ENCODE measurements at places on chromosomes 11 and 22.

- H3K27ac ChIP-seq, result no peak overlapping the region
- no peaks in the 10 kb centered on the region for H3K4me1 ChIP-seq
- DNase-seq, result no peak
- H3K27me3 ChIP-seq, result no peaks in the 10 kb centered on the region
These were observed 22.5 kb downstream of the GSTT2B start for GRCh38 chr22:23938328-23939016.

DNA sequence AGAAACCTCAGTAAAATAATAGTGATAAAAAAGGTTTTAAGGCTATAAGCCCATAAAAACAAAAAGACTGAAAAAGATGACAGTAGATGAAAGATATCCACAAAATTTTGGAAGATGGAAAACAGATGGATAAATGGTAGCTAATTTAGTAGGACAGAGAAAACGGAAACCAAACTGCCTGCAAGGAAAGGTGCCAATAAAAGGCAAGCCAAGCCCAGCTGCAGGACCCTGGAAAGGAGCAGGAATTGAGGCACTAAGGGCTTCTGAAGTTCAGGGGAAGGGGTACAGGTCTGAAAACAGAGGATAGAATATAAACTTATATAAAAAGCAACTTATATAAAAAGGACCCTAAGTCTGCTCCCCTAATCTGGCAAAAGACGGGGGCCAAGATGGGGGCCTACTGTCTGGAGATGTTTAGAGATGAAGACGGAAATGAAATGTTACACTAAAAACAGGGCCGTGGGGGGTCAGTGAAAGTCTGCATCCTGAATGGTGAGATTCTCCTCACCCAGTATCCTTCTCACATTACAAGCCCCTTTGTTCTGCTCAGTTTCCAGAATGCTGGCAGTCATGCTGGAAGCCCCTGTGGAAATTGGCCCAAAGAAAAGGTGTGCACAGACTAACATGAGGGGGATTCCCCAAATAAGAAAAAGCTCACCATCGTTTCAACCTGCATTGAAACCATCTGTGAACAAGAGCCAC is 269.3 kb upstream of the PITPNB start:
- H3K4me1 ChIP-seq, result peaks cover 9% of the 10 kb centered on the region
- H3K27ac ChIP-seq, result no peak overlapping the region
- no peak for DNase-seq
- H3K27me3 ChIP-seq, result no peaks in the 10 kb centered on the region
- no peaks in the 10 kb centered on the region for H3K36me3 ChIP-seq

DNA sequence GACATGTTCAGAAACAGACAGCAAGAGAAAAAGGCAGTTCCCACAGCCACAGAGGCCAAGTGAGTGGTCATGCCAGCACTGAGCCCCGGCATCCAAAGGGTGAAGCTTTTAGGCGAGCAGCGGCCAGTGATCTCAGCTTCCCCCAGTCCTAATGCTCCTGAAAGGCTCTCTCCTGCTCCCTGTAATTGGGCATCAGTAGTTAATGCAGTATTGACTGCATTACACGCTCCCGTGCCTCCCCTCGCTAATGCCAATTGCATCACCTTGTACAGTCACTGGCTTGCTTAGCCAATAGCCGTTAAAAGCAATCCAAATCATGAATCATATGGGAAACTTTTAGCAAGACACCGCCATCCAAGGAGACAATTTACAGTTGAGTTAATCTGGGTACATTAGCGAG is 4.9 kb downstream of the LMO1 start:
- DNase-seq, result no peak
- no peaks in the 10 kb centered on the region for H3K4me1 ChIP-seq
- H3K4me3 ChIP-seq, result no peak overlapping the region
- H3K27ac ChIP-seq, result no peak overlapping the region
- H3K27me3 ChIP-seq, result no peaks in the 10 kb centered on the region
- no peaks in the 10 kb centered on the region for H3K36me3 ChIP-seq

DNA sequence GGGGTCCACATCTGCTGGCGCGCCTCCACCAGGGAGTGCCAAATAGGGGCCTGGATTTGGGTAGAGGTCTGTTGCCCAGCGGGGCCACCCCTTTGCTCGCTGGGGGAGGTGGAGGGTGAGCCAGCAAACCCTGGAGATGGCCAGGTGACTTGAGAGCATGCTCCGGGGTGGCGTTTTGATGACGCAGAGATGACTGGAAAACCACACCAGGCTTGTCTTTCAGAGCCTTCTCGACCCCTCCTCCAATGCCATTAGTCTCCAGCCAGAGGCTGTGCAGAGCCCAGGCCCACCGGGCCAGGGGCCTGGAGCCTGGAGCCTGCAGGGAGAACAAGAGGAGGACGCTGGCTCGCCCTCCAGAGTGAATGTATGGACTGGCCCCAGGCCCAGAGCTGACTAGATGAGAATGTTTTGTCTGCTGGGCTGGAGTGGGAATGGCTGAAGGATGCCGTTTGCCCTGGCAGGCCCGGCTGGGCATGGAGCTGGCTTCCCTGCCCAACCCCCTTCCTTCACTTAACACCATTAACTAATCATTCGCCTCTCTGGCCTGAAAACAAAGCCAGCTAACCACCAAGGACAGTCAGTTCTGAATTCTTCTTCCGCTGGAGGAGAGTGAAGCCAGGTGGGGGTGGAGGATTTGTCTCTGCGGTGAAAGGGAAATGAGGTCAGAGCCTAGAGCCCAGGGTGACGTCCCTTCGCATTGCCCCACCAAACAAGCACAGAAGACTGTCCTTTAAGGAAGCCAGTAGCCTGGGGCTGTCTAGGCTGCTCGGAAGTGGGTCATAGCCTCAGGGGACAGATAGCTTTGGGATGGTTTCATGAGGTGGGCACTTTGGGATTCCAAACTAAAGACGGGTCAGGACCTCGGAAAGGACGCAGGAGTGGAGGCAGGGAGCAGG is 1.6 kb upstream of the MCAM start:
- H3K4me1 ChIP-seq, result no peaks in the 10 kb centered on the region
- no peaks in the 10 kb centered on the region for H3K27me3 ChIP-seq
- no peaks in the 10 kb centered on the region for H3K36me3 ChIP-seq

- H3K4me3 ChIP-seq, result no peak overlapping the region
- peak; percentile 64 for DNase-seq
- H3K4me1 ChIP-seq, result no peaks in the 10 kb centered on the region
- H3K27ac ChIP-seq, result no peak overlapping the region
These were observed 3.4 kb downstream of the FADS3 start for GRCh38 chr11:61887839-61888494.

DNA sequence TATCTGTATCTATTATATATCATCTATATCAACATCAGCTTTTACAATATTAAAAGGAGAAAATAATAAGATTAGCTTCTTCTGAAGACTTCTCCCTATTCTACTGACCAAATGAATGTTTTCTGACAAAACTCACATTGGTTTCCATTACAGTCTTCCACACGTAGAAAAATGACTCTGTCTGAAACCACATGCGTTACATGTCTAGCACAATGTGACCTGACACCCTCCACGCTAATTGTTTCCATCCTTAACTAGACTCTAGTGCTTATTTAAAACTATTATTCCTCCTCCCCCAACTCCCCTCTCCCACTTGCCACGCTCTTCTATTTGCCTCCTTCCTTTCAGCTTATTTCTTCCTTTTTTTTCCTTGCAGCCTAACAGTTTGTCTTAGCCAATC is 172.1 kb downstream of the ADAMTS15 start:
- H3K27me3 ChIP-seq, result no peaks in the 10 kb centered on the region
- H3K4me3 ChIP-seq, result no peak overlapping the region
- H3K27ac ChIP-seq, result no peak overlapping the region
- H3K36me3 ChIP-seq, result no peaks in the 10 kb centered on the region

DNA sequence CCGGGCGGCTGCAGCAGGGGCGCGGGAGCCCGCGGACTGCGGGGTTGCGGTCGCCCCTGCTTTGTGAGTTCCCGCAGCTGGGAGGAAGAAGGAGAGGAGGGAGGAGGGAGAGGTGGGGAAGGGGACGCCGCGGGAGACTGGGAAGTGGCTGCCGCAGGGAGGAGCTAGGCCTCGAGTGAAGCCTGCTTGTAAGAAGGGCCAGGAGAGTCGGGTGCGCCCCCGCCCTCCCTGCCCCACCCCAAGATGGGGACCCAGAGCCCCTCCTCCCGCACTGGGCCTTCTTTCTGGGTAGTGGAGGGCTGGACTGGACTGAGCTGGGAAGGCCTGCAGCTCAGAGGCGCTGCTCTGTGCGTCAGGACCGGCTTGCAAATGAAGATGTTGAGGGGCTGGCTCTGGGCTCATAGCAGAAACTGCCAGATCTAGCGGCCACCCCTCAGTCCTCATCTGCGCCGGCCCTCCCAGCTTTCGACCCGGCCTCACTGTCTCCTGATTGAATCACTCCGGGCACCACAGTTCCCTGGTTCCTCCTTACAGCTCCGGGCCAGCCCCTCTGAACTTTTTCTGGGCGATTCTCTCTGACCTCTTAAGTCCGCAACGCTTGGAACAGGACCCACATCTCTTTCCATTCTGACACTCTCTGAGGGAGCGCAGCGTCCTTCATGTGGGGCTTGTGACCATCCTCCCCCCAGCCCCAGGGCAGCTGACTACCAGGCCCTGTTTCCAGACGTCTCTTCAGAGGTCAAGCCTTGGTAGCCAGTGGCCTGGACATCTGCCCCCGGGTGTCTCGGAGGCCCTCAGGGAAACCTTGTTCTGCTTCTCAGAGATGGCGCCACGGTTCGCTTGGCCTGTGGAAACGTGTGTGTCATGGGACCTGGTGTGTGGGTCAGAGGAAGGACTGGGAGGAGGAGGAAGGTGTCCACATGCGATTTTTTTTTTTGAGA is 21.9 kb downstream of the SERPINH1 start:
- DNase-seq, result peak; percentile 59
- H3K36me3 ChIP-seq, result no peaks in the 10 kb centered on the region
- peak overlapping the region; percentile 80 for H3K27ac ChIP-seq

GRCh38 chr11:102829316-102830000 is 14.0 kb downstream of the MMP3 start:
- no peaks in the 10 kb centered on the region for H3K4me1 ChIP-seq
- no peaks in the 10 kb centered on the region for H3K36me3 ChIP-seq
- H3K27ac ChIP-seq, result no peak overlapping the region
- no peak for DNase-seq

DNA sequence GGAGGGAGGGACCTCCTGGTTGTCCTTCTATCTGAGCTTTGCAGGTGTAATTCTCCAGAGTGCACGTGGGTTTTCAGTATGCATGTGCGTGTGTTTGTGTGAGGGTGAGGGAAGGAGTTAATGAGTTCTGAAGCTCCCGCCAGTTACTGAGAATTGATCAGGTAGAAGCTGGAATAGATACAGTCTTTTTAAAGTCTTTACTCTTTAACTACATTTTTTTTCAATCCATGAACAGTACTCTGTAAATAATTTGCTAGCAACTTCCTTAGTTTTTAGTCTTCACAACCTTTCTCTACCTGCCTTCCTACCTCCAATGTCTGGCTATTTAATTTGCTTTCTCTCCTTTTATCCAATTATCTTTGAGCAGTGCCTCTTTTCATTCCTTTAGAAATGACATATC is 25.5 kb downstream of the ARHGAP42 start:
- peaks cover 6% of the 10 kb centered on the region for H3K4me1 ChIP-seq
- no peaks in the 10 kb centered on the region for H3K27me3 ChIP-seq
- H3K4me3 ChIP-seq, result no peak overlapping the region

DNA sequence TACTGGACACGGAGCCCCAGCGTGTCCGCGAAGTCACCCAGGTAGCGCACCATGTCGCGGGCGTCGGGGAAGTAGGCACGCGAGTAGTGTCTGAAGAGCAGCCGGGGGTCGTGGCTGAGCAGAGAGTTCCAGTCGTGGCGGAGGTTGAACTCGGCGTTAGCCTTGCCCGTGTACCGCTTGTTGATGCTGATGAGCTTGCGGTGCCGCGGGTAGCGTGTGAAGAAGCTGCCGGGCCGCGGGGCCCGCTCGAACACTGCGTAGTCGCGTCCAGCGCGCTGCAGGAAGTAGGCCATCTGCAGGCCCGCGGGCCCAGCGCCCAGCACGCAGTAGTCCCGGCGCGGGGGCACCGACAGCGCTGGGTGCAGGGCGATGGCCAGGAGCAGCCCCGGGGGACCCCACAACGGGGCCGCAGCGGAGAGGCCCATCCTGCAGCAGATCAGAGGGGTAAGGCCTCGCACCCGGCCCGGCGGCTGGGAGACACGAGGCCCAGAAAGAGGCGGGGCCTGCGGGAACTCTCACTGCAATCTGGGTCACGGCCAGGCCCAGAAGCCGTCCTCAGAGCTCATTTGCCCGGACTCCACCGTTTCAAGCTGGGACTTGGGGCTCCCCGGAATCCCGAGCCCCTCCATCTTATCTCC is 723 bp downstream of the FOXRED2 start:
- H3K4me3 ChIP-seq, result peak overlapping the region; percentile 60
- DNase-seq, result no peak
- no peak overlapping the region for H3K27ac ChIP-seq

DNA sequence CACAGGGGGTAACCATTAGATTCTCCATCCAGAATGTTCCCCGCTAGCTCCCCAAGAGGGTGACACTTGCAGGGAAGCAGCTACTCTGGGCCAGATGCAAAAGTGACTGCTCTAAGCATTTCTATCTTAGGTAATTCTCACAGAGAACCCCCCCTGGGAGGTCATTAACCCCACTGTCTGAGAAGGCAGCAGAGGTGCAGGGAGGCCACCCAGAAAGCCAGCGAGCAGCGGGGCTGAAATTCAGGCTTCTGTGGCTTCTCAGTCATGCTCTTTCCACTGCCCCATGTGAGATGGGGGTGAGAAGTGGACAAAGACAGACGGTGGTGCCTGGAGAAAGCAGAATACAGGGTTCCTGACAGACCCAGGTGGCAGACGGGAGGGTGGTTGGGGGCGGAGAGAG is 114.4 kb upstream of the ASPHD2 start:
- no peak for DNase-seq
- no peaks in the 10 kb centered on the region for H3K36me3 ChIP-seq
- no peaks in the 10 kb centered on the region for H3K4me1 ChIP-seq
- H3K27me3 ChIP-seq, result no peaks in the 10 kb centered on the region
- no peak overlapping the region for H3K4me3 ChIP-seq
- no peak overlapping the region for H3K27ac ChIP-seq

- H3K27me3 ChIP-seq, result no peaks in the 10 kb centered on the region
- H3K27ac ChIP-seq, result no peak overlapping the region
- no peaks in the 10 kb centered on the region for H3K36me3 ChIP-seq
- H3K4me1 ChIP-seq, result peaks cover 5% of the 10 kb centered on the region
- DNase-seq, result no peak
These were observed 8.2 kb downstream of the ARVCF start for GRCh38 chr22:20008221-20008995.

Measured in right lobe of liver (tissue), 6 donors.